ENCODE measurements at places on chromosomes 7 and 10. TPM values are rescaled to one million over a fixed set of nuclear protein-coding genes. Genes with fewer than 3 reads are reported as not detected.

The TBC1D12 gene
- total RNA-seq: 22.3 TPM

The CDC123 gene
- 63.3 TPM for total RNA-seq

The WDR86 gene
- total RNA-seq: 3.6 TPM

The ZNF239 gene
- total RNA-seq: 6.8 TPM

The HMX3 gene
- total RNA-seq: not detected

The C7orf57 gene
- total RNA-seq: not detected

The AS3MT gene
- total RNA-seq: 8.4 TPM

The FERD3L gene
- total RNA-seq: not detected

The ANKRD61 gene
- 0.74 TPM for total RNA-seq

The ENO4 gene
- 0.27 TPM for total RNA-seq

The ELOVL3 gene
- total RNA-seq: 4.4 TPM

The NEURL1 gene
- total RNA-seq: 0.96 TPM

The GPRIN2 gene
- 16.9 TPM for total RNA-seq

The NPTX2 gene
- 144 TPM for total RNA-seq

The RARRES2 gene
- 99.8 TPM for total RNA-seq

The IL15RA gene
- total RNA-seq: 18.5 TPM
